ENCODE measurements at places on chromosomes 5 and 9.

DNA sequence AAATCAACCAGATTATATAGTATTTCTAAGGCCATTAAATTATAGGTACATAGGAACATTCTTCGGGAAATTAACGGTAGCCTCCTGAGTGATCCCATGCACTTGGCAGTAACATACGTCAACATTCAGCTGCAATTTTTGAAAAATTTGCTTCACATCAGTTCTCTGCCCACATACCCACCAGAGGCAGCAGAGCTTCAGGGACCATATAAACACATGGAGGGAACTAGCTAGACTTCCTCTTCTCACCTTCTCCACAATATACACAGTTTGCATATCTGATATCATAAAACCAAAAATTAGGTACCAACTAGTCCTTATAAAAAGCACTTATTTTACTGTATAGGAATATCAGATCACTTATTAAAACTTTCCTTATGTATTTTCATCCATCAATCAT is 4.8 kb downstream of the PSIP1 start:
- no peak for DNase-seq

DNA sequence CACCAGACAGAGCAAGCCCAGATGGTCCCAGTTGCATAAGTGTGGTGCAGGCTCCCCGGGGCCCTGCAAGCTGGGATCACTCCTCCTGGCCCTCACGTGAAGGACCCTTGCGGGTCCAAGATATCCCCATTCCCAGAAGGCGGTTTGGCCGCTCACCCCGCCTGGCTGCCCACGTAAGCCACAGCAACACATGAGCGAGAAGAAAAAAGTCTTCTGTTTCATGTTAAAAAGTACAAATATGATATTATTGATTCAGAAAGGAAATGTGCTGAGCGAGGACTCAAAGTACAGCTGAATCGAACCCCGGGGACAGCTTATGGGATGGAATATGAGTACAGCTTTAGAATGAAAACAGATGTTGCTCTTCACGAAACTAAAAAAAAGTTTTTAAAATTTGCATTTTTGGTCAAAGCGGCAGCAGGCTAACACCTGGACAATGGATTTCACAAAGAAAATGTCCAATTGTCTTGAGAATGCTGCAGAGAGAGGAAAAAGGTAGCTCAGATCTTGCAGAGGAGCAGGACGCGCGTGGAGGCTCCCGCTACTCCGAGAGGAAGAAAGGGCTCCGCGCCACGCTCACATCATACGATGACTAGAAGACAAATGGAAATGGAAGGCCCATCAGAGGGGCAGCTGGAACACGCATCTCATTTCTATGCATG is 427.6 kb downstream of the IRX1 start:
- no peak for DNase-seq

GRCh38 chr5:25562656-25563055 is 917.9 kb upstream of the CDH10 start:
- DNase-seq: no peak

DNA sequence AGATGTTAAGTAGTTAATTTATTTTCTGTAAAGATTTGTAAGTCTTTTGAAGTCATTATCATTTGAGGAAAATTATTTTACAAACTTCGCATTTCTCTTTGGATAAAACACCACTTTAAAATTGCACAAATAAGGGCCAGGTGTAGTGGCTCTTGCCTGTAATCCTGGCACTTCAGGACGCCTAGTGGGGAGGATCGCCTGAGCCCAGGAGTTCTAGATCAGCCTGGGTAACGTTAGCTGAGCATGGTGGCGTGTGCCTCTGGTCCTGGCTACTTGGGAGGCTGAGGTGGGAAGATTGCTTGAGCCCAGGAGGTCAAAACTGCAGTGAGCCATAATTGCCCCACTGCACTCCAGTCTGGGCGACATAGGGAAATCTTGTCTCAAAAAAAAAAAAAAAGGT is 185.5 kb downstream of the KDM4C start:
- DNase-seq: no peak

DNA sequence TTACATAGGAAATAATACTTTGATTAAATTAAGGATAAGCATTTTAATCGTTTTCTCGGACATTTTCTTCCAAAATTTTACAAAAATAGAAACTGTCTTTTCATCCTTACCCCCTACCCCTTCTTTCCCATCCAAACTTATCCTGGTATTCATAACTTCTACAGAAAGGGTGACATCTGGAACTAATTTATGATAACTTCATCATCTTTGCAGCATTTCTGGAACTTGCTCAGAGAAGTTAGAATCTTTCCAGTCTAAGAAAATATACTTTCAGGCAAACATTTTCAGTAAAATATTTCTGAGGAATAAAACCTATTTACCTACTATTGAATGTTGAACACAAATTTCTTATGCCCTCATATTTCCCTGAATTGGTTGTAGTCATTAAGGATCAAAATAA is 309.0 kb downstream of the MAN2A1 start:
- no peak for DNase-seq

DNA sequence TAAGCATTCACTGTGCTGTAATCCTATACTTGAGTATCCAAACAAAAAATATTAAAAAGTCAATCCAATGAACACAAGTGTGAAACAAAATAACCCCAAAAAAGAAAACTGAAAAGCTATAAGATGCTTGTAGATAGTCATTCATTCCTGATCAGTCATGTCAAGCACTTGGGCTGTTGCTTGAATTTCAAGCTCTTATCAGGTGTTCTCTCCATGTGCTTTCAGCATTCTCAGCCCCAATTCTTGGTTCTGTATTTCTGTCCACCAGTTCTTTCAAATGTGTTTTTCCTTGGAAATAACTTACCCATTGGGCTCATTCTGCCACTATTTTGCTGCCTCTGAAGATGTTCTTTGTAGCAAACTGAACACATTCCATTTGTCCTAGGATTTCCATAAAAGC is 4.7 kb downstream of the ZFAND5 start:
- DNase-seq: no peak

- DNase-seq: no peak
Observed at GRCh38 chr9:84940294-84940693, 270.8 kb downstream of the NTRK2 start.

- no peak for DNase-seq
Observed at GRCh38 chr9:86529496-86530275, 175.5 kb upstream of the TUT7 start.

DNA sequence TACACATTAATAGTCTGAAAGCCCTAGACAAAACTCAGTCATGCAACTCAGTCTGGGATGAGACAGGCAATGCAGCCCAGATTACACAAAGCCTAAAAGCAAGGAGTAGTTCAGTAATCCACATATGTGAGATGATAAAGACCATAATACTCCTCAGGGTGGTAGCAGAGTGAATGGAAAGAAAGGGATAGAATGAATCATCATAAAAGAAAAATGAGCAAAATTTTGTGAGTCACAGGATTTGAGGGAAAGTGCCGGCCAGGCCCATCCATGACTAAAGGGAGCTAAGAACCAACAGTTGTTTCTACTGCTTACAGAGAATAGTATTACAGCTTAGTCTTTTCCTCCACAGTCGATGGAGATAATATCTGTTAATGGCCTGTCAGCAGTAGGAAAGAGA is 90.0 kb upstream of the POU5F2 start:
- DNase-seq: no peak

DNA sequence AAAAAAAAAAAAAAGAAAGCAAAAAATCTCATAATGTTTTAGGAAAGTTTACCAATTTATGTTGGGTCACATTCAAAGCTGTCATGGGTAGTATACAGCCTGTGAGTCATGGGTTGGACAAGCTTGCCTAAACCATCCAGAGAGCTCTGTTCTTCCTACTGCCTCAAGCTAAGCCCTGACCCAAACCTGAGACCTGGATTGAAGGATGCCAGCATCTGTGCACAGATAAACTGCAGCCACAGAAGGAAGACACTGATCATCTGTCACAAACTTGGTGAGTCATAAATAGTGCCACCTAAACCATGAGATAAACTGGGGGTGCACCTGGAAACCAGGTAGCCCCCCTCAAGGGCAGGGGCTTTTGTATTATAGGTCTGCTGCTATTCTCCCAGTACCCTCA is 31.0 kb downstream of the CSF2 start:
- DNase-seq: no peak

DNA sequence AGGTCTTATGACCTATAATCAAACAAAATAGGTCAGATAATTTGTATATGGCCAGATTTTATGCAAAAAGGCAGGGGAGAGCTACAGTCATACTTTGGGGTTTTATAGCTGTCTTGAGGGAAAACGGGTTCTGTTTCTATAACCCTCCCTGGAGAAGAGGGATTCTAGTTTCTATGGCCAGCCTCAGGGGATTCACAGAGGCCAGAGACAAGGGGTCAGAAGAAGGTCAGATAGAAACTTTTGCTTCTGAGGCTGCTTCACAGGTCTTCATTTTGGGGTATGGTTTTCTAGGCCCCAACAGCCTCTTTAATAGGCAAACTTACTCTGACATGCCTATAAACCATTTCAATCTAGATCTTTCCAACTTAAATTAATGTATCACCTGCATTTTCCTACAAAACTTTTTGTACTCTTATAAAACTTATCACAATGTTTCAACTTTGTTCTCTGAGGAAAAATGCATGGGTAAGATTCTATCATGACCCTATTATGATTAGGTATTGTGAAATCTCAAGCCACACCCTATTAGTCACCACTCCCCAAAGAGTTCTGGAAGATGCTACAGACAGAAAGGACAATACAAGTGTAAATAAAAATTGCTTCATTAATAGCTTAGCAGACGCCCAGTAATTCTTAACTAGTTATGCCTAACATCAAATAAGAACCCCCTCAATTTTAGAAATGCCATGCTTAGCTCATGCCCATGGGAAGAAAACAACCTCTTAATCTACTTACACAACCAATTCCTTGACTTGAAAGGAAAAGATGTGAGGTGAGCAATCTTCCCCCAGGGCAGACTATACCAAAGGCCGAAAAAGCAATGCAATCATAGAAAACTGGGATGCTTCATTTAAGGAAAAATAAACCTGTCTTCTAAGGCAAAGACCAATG is 396.6 kb downstream of the TLR4 start:
- no peak for DNase-seq

DNA sequence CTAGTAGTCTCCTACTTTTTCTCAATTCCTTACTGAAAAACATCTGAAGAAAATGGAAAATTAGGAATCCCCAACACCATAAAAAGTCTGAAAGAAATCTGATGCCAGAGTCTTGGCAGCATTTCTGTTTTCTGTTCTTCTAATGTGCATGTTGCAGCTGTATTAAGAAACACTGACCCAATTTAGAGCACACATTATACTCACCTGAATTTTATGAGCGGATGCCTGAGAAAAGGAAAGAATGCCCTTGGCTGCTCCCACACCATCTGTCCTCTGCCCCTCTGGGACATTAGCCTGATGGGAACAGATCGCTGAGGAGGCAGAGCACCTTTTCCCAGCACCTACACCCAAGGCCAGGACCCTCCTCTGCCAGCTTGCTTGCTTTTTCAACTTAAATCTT is 14.1 kb upstream of the ANP32B start:
- no peak for DNase-seq

GRCh38 chr9:70119786-70120185 is 76.1 kb downstream of the MAMDC2 start:
- DNase-seq: no peak

DNA sequence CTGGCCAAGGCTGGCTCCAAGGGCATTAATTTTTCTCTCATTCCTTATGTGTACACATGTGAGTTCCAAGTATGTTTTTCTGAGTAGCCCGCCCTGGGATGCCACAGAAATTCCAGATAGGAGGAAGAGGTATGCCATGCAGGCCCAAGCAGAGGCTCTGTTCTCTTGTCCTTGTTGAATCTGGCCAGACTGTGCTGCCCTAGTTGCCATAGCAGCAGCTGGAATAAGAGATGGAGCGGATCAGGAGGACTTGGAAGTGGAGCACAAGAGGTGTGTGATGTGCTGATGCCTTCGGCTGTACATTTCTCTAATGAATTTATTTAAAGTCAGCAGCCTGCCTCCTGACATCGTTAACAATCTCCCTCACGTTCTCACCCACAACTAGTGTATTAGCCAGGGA is 235.6 kb upstream of the RPS23 start:
- DNase-seq: no peak

DNA sequence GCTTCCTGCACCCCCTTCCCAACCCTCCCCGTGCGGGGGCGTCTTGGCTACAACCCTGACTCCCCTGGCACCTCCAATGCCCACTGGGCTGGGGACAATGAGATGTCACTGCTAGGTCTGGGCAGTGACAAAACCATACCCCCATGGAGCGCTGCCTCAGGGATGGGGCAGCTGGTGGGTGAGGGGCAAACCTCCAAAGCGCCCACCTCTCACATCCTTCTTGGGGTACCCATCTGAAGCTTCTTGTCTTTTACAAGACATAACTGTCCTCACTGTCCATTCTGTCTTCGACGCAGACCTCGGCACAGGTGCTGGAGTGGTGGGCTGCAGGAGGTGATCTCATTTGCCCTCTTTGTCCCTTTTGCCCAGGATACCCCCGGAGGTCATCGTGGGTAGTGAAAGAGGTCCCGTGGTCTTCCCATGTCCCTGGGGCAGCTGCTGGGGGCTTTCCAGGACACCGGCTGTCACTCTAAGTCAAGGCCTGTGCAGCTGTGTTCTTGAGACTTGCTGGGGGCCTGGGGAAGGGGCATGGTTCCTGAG is 27.8 kb upstream of the CSF1R start:
- DNase-seq: no peak

GRCh38 chr5:68139611-68140441 is 75.7 kb upstream of the PIK3R1 start:
- DNase-seq: no peak

DNA sequence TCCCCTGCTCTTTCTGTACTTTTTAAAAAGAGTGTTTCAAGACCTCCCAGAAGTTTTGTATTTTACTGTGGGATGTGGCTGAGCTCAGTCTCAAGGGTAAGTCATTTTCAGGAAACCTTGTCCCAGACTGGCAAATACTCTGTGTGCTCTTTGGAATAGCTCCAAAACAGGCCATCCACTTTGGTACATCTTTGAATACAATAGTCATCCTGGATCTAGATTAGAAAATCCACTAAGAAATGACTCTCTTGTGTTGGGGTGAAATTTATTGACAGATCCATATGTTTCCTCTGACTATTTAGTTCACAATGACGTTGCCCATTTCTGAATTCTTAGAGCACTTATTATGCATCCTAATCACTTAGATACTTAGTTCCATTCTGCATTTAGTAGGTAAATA is 95.2 kb downstream of the PLCXD3 start:
- no peak for DNase-seq

DNA sequence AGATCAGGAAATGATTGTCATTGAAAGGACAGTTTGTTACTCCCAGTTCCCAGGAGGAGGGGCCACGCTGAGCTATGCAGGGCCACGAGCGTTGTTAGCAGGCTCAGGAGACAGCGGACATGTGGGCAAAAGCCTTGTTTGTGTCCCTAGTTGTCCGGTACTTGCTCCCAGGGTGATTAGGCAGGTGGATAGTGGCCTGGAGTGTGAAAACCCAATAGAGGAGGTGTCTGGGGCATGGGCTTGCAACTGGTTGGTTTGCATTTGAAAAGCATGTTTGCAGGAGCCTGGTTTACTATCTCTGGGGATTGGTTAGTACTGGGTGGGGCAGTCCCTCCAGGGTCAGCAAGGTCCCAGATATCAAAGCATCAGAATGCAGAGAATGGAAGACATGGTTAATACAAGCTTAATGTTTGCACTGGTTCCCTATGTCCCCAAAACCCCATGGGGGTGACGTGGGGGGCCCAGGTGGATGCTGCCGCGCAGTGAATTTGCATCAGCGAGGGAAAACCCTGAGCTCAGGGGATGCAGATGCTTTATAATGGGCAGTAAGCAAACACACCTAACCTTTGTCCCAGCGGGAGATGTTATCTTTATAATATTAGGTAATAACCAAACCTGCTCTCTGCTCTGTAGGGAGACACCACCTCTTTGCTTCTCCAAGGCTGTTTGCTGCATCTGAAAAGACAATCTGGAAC is 39.7 kb downstream of the ROPN1L start:
- no peak for DNase-seq
